ENCODE measurements at places on chromosomes 5 and 9.

DNA sequence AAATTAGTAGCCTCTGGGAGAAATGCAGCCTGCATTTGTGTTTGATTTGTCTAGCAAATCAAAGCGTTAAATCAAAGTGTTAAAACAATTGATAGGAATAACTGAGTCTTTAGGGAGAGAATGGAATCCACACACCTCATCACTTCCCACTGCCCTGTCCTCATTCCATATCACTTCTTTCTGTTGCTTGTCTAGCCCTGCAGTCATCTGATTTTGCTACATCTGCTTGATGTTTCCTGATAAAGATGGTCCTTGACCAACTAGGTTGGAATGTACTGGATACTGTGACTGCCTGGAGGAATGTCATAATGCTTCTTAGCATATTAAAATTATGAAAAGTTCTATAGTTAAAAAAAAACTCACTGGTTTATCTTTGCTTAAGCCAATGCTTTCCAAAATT, 119.9 kb downstream of the DOCK2 start:
- DNase-seq: no peak

DNA sequence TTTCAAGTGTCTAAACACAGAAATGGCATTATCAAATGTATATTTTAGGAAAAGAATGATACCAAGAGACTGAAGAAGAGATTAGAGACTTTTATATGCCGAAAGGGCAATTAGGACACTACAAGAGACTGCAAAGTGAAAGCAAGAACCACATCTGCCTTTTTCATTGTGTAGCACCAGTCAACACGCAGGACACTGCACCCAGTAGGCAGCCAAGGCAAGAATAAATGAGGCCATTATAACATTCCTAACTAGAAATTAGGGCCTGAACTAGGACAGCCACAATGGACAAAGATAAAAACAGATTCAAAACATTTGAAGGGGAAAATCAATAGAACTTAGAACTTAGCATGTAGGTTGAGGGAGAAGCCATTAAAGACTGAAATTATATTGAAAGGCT, 10.8 kb downstream of the CETN3 start:
- DNase-seq: no peak

GRCh38 chr5:137753691-137754187, 424 bp downstream of the HNRNPA0 start:
- no peak for DNase-seq

GRCh38 chr5:6194261-6194875, 184.0 kb downstream of the MED10 start:
- DNase-seq: no peak

DNA sequence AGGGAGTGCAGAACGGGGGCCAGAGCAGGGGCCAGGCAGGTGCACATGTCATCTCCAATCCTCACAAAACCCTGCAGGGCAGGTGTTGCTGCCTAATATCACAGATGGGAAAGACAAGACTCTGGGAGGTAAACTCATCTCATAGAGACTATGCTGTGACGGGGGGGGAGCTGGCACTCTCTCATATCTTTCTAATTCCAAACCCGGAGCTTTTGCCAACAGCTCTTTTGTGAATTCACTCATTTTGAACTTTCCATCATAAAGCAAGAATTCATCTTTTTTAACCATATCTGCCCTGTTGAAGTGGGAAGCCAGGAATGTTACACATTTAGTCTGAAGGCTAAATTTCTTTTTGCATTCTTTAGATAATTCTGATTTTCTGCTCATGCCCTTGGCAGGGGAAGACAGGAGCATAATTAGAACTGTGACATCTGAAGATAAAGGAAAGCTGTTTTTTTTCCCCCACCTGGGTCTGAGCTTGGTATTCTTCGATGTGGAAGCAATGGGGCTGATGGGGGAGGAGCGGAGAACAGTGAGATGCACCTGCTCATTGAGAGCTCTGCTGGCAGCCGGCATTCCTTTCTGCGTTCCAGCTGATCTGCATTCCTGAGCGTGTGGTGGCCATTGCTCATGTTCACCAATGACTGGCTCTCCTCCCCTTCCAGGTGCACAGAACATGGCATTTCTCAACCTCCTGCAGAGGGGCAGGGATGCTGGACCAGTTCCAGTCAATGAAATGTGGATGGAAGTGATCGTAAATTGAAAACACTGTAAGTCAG, 159.2 kb downstream of the NSG2 start:
- DNase-seq: no peak

- no peak for DNase-seq
Measured at GRCh38 chr9:107447834-107448233, 41.7 kb downstream of the KLF4 start.

DNA sequence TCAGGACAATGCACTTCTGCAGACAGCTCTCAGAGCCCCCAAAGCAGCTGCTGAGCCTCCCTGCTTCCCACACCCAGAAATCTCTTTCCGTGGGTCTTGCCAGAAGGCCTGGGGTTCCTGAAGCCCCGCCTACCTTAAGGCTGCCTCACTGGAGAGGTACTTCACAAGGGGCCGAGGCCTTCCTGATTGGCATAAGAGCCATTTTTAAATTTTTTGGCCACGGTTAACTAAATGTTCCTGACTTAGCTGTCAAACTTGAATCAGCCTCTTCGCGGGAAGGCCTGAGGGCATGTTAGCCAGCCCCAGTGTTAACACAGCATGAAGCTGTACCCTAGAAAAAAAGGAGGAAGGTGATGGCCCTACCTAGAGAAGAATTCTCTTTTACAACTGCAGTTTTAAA, 20.7 kb upstream of the EPB41L4B start:
- DNase-seq: no peak

- DNase-seq: no peak
Measured at GRCh38 chr5:151499501-151500035, 52.2 kb downstream of the SLC36A1 start.

- no peak for DNase-seq
Measured at GRCh38 chr9:92234514-92234913, 59.0 kb downstream of the IARS1 start.
